ENCODE measurements at places on chromosomes 11 and 22.

DNA sequence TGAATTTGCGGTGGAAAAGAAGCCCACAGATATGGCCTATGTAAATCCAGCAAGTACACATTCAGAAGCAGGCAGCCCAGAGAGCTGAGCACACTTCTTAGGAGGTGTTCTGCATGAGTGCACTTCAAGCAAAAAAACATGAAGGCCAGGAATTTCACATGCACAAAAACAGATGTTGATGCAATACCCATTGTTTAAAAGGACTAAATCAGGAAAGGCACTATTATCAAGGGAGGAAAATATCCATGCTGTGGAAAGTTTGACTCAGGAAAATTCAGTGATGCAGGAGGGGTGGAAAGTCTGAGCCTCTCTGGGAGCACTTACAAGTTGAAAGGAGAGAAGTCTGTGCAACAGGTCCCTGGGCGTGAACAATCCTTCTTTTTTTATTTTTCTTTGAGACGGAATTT, 15.8 kb upstream of the CARS1 start:
- DNase-seq: no peak

GRCh38 chr22:27108425-27109114, 451.2 kb downstream of the MIAT start:
- no peak for DNase-seq

DNA sequence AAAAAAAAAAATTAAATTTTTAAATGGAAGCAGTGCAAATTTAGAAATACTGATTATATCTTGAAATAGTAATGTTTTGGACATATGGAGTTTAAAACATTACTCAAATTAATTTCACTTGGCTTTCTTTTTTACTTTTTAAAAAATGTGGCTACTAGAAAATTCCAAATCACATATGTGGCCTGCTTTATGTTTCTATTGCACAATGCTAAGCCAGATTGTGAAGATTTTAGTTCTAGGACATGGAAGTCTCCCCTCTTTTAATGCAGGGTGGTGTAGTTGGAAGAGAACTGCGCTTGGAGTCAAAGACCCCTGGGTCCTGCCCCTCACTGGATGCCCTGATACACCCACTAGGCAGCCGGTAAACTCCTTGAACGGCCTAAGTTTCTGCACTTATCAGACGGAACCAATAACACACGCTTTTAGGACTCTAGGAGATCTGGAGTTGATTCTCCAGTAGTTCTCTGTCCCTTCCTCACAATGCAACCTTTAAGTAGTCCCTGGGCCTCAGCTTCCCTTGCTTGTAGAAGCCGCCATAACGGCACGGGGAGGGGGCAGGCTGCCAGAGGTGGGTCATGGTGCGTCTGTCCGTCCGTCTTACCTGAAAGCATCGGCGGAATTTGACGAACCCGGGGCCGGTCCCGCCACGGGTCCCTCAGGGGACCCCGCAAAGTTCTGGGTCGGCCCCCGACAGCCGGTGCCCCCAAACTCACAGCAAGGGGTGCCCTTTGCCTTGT, 505 bp downstream of the FAM227A start:
- no peak for DNase-seq

DNA sequence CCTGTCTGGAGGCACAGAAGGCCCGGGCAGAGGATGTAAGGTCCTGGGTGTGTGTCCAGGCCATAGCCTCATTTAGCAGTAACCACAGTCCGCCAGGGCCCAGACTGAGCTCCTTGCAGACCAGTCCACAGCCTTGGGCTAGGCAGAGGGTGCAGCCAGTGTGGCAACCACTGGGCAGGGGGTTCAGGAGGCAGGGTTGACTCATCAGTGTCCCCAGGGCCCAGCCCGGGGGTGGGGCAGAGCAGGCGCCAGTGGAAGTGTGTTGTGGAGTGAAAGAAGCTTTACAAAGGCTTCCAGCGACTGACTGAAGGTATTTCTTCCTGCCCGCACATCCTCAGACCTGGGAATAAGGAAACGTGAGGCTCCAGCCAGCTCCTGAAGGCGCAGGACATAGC, 27.7 kb upstream of the WNT11 start:
- no peak for DNase-seq

- DNase-seq: no peak
Observed at GRCh38 chr22:27973846-27974245, 54.8 kb upstream of the PITPNB start.

DNA sequence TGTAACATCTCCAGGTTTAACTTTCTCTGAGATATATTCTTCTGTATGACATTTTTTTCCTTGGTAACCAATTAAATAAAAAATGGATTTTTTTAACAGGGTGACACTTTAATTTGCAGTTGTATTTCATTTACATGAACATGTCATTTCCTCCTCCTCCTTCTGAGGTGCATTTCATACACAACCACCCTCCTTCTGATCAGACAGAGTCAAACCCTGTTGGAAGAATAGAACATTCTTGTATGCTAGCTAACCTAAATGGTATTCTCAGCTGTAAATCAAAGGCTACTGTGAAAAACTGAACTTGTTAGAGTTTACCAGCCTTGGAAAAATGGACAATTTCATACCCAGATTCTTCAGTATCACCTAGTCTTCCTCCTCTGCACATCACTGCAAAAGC, 52.7 kb upstream of the CHRM4 start:
- DNase-seq: no peak

DNA sequence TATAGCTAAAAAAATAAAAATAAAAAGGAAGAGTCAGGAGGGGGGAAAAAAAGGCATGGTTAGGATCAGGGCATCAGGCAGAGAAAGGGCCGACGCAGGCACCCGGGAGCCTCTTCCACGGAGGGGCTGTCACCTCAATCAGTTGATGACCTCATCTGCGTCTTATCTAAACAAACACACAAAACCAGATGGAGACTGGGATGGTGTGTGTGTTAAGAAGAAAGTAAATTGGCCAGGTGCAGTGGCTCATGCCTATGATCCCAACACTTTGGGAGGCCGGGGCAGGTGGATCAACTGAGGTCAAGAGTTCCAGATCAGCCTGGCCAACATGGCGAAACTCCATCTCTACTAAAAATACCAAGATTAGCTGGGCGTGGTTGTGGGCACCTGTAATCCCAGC, 63.6 kb downstream of the DHCR7 start:
- no peak for DNase-seq

GRCh38 chr22:39597236-39597869, 26.8 kb downstream of the CACNA1I start:
- DNase-seq: no peak

GRCh38 chr11:132242632-132243031, 872.2 kb downstream of the NTM start:
- no peak for DNase-seq

DNA sequence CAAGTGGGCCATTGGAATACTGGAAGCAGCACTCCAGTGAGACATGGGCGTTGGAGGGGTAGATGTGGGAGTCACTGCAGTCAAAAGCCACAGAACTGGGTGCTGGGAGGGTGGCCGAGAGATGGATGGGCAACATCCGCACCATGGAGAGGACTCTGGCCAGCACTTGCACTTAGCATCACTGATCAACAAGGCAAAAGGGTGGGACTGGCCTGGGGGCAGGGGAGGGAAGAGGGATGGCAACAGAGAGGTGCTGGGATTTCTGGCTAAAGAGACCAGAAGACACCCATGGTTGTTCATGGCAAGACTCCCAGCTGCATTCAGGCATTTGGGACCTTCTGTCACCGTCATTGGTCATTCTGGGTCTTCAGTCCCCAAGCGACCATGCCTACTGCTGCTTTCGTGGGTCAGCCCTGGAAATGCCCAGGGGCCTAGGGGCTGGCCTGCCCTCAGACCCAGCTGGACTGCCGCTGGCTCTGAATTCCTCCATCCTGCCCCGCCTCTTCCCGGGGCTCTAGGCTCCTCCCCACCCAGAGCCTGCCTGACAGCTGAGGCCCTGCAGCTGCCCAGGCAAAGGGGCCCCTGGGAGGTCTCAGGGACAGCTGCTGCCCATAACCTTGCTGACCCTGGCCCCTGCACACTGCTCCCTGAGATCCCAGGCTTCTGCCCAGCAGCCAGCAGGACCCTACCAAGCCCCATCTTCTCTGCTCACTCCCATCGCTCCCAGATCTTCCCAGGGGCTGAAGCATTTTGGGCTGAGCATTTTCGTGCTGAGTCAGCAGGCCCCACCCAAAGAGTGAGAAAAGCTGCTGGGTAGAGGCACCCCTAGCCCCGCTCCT, 13.0 kb upstream of the CDC42EP2 start:
- no peak for DNase-seq

- no peak for DNase-seq
Observed at GRCh38 chr22:43293259-43293654, 49.9 kb downstream of the SCUBE1 start.

- no peak for DNase-seq
Observed at GRCh38 chr11:3123761-3124733, 41.1 kb downstream of the OSBPL5 start.

- no peak for DNase-seq
Observed at GRCh38 chr11:94794287-94795168, 26.4 kb downstream of the AMOTL1 start.

- DNase-seq: no peak
Observed at GRCh38 chr11:119423509-119424254, 710 bp upstream of the THY1 start.

GRCh38 chr11:131924001-131924400, 553.6 kb downstream of the NTM start:
- DNase-seq: no peak

GRCh38 chr11:15893080-15893492, 463.3 kb downstream of the SOX6 start:
- DNase-seq: no peak

DNA sequence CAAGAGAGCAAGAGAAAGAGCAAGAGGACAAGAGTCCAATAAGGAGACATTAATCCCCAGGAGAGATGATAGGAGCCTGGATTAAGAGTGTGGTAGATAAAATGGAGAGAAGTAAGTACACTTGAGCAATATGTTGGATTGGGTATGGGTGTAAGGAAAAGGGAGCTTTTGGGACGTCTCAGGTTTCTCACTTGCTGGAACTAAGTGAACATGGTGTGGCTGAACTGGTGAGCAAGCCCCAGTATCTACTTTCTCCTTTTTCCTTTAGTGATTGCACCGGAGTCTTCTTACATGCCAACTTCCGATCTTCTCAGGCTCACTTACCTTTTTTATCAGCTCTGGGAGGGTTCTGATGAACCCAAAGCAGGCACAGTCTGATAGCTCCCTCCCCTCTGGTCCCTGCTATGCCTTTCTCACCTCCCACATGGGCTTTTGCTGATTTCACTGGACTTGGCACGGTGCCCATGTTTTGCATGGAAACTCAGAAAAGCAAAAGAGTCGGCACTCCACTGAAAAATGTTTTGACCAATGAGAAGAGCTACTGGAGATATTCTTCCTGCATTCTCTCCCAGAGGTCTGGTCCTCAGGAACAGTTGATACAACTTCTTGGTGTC, 14.5 kb upstream of the APLNR start:
- DNase-seq: no peak

DNA sequence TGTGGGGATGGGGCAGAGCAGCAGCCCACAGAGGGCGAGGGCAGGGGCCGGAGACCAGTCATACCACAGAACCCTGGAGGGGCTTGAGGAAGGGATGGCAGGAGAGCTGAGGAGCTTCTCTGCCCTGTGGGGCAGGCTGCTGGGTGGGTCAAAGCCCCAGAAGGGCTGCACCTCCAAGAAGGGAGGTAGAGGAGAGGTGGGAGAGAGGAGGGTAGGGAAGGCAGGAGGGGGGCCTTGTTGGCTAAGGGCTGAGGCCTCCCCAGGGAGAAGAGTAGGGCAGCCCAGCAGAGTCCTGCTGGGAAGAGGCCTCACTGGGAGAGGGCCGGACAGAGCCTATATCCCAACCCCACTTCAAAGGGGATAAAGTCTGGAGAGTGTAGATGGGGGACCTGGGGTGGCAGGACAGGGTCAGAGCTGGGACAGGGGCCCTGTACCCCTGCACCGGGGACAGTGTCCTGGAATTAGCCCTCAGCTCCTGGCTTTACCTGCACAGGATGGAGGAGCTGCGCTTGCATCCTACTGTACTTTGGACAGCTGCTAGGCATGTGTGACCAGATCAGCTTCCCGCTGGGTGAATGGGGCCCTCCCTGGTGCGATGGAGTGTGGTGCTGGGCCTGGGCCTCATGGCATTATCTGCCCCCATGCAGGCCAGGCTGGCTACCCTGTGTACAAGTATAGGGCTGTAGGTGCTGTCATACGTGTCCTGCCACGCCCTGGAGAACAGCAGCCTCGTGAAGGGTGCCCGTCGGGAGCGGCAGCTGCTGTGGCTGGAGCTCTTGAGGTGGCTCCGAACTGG, 7.3 kb downstream of the DGCR6L start:
- no peak for DNase-seq

GRCh38 chr11:7506243-7506642, 7.6 kb upstream of the PPFIBP2 start:
- no peak for DNase-seq

- DNase-seq: no peak
Observed at GRCh38 chr22:48581205-48581766, 1246.4 kb downstream of the BRD1 start.

GRCh38 chr11:1829039-1829820, 5.6 kb upstream of the SYT8 start:
- no peak for DNase-seq

- DNase-seq: no peak
Observed at GRCh38 chr11:43396617-43397016, 37.9 kb downstream of the TTC17 start.

GRCh38 chr11:134714021-134714656, 302.1 kb upstream of the B3GAT1 start:
- no peak for DNase-seq

Data from CD8-positive, alpha-beta memory T cell (primary cell).